Common myeloid progenitor, CD34-positive (primary cell): ENCODE measurements at places on chromosomes 7 and 10.

- no peaks in the 10 kb centered on the region for H3K27me3 ChIP-seq
- H3K4me1 ChIP-seq: no peaks in the 10 kb centered on the region
- no peak for DNase-seq
- H3K36me3 ChIP-seq: peaks cover 43% of the 10 kb centered on the region
- no peak overlapping the region for H3K4me3 ChIP-seq
These were observed 18.8 kb downstream of the AKR1B1 start for GRCh38 chr7:134440067-134440466.

DNA sequence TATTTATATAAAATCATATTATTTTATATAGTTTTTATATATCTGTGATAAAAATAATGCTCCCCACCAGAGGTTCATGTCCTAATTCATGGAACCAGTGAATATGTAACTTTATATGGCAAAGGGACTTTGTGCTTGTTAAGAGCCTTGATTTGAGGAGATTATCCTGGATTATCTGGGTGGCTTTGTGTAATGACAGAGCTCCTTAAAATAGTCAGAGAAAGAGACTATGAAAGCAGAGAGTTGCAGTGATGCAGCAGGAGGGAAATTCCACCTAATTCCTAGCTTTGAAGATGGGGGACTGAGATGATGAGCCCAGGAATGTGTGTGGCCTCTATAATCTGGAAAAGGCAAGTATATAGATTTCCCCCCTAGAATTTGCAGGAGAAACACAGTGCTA, 1034.2 kb upstream of the C7orf33 start:
- H3K27ac ChIP-seq: no peak overlapping the region
- no peaks in the 10 kb centered on the region for H3K36me3 ChIP-seq
- no peak for DNase-seq

DNA sequence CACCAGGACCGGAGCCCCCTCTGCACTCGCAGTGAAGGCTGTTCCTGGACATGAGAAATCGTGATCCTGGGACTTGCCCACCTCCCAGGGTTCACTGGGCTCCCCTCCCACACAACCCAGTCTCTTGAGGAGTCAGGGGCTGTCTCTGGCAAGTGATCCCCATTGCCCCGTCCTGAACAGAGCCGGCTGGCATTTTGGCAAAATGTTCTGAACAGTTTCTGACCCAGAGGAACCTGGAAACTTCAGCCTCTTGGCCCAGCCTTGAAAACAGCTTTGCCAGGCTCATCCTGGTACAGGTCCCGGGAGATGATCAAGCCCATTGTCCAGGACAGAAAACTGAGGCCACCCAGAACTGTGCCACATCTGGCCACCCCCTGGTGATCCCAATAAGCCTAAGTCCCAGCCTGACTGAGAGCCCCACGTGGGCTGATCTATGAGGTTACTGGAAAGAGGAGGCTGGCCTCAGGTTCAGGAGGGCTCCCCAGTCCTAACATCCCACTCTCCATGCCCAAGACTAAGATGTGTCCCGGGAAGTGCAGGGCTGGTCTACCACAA, 115.7 kb downstream of the OAT start:
- no peaks in the 10 kb centered on the region for H3K27me3 ChIP-seq
- no peaks in the 10 kb centered on the region for H3K4me1 ChIP-seq
- H3K4me3 ChIP-seq: no peak overlapping the region
- H3K36me3 ChIP-seq: no peaks in the 10 kb centered on the region
- H3K27ac ChIP-seq: no peak overlapping the region

DNA sequence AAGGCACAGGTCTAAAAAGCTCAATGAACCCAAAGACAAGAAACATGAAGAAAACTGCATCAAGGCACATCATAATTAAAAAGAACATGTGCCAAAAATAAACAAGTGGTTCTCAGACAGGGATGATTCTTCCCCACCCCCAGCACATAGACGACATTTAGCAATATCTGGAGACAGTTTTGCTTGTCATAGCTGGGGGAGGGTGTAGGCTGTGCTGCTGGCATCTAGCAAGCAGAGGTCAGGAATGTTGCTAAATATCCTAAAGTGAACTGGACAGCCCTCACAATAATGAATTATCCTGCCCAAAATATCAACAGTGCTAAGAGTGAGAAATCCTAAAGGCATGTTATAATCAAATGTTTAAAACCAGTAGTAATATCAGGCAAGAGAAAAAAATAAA, 122.6 kb downstream of the MICU1 start:
- DNase-seq: peak; percentile 17
- no peaks in the 10 kb centered on the region for H3K36me3 ChIP-seq

DNA sequence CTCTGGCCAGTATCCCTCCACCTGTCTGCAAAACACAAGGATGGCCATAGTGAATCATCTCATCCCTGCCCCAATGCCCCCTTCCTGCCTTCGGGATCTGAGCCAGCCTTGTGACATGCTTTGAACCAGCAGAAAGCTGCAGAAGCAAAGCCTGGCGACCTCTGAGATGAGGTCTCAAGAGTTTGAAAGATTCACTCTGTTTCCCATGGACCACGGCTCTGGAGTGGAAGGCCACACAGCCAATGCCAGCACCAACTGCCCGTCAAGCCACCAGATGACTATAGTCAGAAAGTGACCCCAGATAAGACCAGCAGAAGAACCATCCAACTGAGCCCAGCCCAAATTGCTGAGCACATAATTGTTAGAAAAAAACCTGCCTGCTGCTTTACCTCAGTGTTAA, 193.9 kb upstream of the PPP2R2D start:
- H3K4me1 ChIP-seq: no peaks in the 10 kb centered on the region
- H3K36me3 ChIP-seq: no peaks in the 10 kb centered on the region
- H3K27me3 ChIP-seq: peaks cover 19% of the 10 kb centered on the region
- no peak overlapping the region for H3K27ac ChIP-seq

GRCh38 chr7:16794986-16795385, 9.8 kb downstream of the AGR2 start:
- H3K27me3 ChIP-seq: no peaks in the 10 kb centered on the region
- no peak for DNase-seq
- H3K27ac ChIP-seq: no peak overlapping the region
- no peaks in the 10 kb centered on the region for H3K36me3 ChIP-seq
- no peaks in the 10 kb centered on the region for H3K4me1 ChIP-seq

DNA sequence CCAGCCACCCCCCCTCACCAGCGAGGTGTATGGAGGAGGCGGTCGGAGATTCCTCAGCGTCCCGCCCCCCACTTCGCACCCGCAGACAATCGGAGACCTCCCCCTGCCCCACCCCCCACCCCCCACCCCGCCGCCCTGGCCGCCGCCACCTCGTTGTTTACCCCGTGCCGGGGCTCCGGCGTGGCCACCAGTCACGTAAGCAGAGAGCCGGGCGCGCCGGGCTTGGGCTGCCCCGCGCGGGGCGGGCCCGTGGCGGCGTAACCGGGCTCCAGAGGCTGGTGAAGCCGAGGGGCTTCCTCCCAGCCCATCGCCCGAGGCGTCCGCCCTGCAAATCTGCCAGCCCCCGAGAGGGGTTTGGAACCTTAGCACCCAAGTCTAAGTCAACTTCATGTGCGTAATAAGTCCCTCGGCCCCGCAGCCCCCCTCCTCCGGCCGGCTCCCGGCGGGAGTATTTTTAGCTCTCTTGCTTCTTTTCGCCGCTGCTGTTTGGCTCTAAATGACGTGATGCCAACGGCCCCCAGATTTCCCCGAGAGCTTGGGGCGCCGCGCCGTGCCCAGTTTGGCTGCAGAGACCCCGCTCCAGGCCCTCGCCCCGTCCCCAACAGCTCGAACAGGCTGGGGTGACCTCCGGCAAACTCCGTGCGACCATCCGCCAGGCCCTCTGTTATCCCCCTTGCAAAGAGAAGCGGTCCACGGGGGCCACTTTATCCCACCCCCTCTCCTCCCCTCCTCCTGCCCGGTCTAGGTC, 2.7 kb downstream of the MXI1 start:
- no peaks in the 10 kb centered on the region for H3K36me3 ChIP-seq
- peak; percentile 45 for DNase-seq
- peaks cover 57% of the 10 kb centered on the region for H3K4me1 ChIP-seq
- H3K4me3 ChIP-seq: peak overlapping the region; percentile 56

DNA sequence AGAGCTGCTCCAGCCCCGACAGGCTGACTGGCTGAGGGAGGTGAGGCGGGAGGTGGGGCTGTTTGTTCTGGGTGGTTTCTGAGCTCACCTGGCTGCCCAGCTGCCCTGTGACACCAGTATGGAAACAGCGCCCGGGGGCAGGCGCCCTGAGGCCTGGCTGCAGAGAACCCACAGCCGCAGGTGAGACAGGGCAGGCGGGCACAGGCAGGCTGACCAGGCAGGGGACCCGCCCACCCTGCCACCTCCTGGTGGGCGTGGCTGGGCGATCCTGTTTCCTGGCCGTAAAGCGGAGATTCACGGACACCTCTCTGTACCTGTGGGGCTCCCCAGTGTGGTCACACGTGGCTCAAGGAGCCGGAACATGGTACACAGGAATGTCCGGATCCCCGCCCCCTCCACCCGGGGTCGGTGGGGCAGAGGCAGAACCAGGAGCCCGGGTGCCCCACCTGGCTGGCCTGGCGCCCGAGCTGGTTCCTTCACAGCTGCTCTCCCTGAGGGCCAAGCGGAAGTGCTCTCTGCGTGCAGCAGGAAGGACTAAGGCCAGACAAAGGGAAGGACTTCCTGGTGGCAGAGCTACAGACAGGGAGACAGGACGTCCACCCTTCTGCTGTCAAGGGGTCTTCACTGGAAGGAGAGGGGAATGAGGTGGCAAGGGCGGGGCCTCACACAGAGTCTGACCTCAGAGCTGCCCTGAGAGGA, 3.9 kb downstream of the MICALL2 start:
- H3K4me3 ChIP-seq: no peak overlapping the region
- DNase-seq: no peak
- H3K27ac ChIP-seq: no peak overlapping the region
- peaks cover 35% of the 10 kb centered on the region for H3K4me1 ChIP-seq

DNA sequence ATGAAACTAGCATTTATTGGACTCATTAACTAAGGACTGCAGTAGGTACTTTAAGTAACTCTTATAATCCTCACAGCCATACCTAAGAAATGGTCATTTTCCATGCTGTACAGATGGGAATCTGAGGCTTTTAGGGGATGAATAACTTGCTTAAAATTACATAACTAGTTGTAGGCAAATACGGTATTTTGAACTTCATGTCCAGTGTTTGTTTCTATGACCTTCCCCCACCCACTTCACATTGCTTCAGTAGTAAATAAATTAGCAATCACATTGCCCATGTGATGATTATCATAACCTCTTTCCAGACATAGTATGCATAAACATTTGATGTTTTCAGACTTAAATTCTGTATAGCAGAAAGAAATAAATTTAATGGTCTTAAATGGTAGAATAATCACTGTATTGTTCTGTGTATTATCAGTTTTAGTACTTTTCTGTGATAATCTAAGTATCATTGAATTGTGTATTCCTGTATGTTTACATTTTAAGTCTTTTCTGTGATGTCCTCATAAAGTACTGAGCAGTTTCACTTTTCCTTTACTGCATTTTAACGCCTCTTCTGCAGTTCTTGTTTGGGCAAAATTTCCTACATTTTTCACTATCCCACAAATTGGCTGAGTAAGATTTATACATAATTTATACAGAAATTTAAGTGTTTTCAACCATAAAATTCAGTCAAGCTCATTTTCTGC, 48.3 kb downstream of the ANKIB1 start:
- H3K36me3 ChIP-seq: peaks cover 3% of the 10 kb centered on the region
- H3K4me3 ChIP-seq: peak overlapping the region; percentile 51
- DNase-seq: peak; percentile 38
- H3K4me1 ChIP-seq: no peaks in the 10 kb centered on the region

GRCh38 chr10:97332591-97333350, 1.8 kb downstream of the FRAT2 start:
- H3K4me1 ChIP-seq: peaks cover 27% of the 10 kb centered on the region
- H3K27me3 ChIP-seq: no peaks in the 10 kb centered on the region
- H3K36me3 ChIP-seq: peaks cover 2% of the 10 kb centered on the region
- H3K4me3 ChIP-seq: peak overlapping the region; percentile 88
- DNase-seq: no peak

- H3K36me3 ChIP-seq: no peaks in the 10 kb centered on the region
- H3K27me3 ChIP-seq: no peaks in the 10 kb centered on the region
- H3K4me1 ChIP-seq: no peaks in the 10 kb centered on the region
- no peak for DNase-seq
- no peak overlapping the region for H3K4me3 ChIP-seq
- H3K27ac ChIP-seq: no peak overlapping the region
These were observed 661.2 kb downstream of the AUTS2 start for GRCh38 chr7:70259502-70259901.

DNA sequence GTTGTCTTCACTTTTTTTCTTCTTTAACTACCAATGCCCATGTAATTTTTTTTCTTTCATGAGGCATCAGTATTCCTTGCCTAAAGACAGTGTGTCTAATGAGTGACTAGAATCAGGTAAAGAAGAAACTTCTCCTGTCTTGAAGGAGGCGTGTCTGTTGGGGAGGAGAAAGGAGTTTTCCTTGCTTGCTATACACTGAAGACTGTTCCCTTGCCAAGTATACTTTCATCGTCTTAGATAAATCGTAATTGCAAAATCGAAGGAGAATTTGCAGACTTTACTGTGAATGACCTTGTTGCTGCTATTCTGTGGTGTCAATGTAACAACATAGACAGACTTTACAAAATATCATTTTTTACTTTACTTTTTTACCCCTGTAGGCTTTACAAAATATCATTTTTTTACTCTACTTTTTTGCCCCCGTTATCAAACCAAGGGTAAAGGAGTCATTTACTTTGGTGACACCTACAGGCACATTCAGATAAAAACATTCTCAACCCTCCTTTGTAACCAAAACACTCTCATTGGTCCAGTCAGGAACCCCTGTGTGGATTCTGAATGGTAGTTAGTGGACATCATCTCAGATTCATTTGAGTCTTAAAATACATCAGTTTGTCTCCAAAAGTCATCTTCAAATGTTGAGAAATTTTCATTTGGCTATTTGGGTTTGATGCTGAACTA, 232.4 kb downstream of the AHR start:
- H3K27me3 ChIP-seq: no peaks in the 10 kb centered on the region
- H3K4me1 ChIP-seq: peaks cover 6% of the 10 kb centered on the region
- no peaks in the 10 kb centered on the region for H3K36me3 ChIP-seq

- no peaks in the 10 kb centered on the region for H3K36me3 ChIP-seq
- H3K4me3 ChIP-seq: no peak overlapping the region
- no peak overlapping the region for H3K27ac ChIP-seq
- DNase-seq: peak; percentile 51
These were observed 59.0 kb upstream of the AGR3 start for GRCh38 chr7:16940776-16941175.

GRCh38 chr7:16447876-16448275, 17.7 kb downstream of the SOSTDC1 start:
- no peak overlapping the region for H3K27ac ChIP-seq
- no peak for DNase-seq
- no peaks in the 10 kb centered on the region for H3K4me1 ChIP-seq
- no peaks in the 10 kb centered on the region for H3K36me3 ChIP-seq

DNA sequence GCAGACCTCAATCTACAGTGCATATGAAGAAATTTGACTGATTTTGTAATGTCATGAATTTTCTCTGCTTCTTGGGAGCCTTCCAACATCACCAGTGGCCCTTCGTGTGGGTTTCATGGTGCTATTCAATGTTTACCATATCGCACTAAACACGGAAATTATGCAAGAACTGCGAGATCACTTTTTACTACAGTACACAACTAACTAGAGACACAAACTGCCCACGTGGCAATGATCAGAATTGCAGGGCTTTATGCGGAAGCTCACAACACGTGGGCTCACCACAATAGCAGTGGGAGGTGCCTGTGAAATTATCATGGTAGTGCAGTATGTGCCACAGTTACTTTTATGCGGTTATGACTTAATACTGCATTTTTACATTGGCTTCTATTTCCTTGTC, 449.7 kb upstream of the KLF6 start:
- no peaks in the 10 kb centered on the region for H3K4me1 ChIP-seq
- DNase-seq: no peak
- no peaks in the 10 kb centered on the region for H3K27me3 ChIP-seq
- no peak overlapping the region for H3K27ac ChIP-seq
